ENCODE measurements at places on chromosomes 16 and 17.
A peak's percentile ranks its signal among the peaks of the same experiment; 100 is the strongest.

DNA sequence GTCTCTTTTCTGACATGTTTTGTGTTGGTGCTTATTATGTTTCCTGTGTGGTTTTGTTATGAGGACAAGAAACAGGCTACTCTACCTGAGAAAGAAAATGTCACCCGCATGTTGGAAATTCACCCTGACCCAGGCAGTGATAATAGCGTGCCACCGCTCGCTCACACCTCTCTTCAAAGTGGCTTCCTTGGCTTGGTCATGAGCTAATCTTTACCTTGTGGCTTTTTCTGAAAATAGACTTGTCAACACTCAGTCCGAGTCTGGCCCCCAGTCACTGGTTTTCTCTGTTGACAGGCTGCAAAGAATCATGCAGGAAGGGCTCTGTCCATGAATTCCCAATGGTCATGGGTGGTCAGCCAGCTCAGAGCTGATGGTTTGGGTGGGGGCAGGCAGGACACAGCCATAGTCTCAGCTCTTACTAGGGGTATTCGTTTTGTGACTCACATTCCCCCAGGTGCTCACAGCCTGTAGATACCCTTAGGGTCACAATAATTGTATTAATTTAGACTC is 121.3 kb upstream of the CACNG5 start:
- no peak for DNase-seq

- no peak for DNase-seq
Observed at GRCh38 chr16:17408296-17408695, 62.5 kb downstream of the XYLT1 start.

GRCh38 chr16:85129876-85130704 is 17.8 kb upstream of the CIBAR2 start:
- no peak for DNase-seq

DNA sequence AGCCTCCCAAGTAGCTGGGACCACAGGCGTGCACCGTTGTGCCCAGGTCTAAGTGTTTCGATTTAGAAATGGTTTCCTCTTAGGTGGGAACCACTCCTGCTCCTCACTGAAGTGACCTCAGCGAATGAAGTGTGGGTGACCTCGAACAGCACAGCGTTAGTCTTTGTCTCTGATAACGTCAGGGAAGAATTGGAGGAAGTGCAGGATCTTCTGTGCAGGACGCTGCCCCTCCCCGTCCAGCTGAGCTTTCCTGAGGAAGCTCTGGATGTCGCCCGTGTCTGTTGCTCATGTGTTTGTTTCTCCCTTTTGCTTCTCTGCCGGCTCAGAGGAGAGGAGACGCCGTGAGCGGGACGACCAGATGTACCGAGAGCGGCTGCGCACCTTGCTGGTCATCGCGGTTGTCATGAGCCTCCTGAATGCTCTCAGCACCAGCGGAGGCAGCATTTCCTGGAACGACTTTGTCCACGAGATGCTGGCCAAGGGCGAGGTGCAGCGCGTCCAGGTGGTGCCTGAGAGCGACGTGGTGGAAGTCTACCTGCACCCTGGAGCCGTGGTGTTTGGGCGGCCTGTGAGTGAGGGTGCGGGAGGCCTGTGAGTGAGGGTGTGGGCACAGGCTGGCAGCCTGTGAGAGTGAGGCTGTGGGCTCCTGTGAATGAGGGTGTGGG is 15.6 kb downstream of the SPG7 start:
- no peak for DNase-seq

DNA sequence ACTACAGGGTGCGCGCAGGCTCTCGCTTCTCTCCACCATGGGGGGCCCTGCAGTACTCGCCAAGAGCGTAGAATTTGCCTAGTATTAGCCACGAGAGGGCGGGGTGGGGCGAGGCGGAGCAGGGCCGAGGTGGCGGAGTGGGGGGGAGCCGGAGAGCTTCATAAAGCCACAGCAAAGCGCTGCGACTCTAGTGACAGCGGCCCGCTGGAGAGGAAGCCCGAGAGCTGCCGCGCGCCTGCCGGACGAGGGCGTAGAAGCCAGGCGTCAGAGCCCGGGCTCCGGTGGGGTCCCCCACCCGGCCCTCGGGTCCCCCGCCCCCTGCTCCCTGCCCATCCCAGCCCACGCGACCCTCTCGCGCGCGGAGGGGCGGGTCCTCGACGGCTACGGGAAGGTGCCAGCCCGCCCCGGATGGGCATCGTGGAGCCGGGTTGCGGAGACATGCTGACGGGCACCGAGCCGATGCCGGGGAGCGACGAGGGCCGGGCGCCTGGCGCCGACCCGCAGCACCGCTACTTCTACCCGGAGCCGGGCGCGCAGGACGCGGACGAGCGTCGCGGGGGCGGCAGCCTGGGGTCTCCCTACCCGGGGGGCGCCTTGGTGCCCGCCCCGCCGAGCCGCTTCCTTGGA is at the start of gene TBX21:
Gene TBX21, plus strand, starts transcription at position 190 of the 627 bp plus-strand sequence. Its CDS starts 219 bp downstream, at position 409.
- DNase-seq: no peak

- DNase-seq: no peak
Observed at GRCh38 chr16:76038097-76038496, 239.1 kb upstream of the CNTNAP4 start.

GRCh38 chr17:64180089-64181073 is 50.4 kb upstream of the ERN1 start:
- DNase-seq: no peak

GRCh38 chr17:64209983-64210382 is 53.1 kb downstream of the TEX2 start:
- no peak for DNase-seq

DNA sequence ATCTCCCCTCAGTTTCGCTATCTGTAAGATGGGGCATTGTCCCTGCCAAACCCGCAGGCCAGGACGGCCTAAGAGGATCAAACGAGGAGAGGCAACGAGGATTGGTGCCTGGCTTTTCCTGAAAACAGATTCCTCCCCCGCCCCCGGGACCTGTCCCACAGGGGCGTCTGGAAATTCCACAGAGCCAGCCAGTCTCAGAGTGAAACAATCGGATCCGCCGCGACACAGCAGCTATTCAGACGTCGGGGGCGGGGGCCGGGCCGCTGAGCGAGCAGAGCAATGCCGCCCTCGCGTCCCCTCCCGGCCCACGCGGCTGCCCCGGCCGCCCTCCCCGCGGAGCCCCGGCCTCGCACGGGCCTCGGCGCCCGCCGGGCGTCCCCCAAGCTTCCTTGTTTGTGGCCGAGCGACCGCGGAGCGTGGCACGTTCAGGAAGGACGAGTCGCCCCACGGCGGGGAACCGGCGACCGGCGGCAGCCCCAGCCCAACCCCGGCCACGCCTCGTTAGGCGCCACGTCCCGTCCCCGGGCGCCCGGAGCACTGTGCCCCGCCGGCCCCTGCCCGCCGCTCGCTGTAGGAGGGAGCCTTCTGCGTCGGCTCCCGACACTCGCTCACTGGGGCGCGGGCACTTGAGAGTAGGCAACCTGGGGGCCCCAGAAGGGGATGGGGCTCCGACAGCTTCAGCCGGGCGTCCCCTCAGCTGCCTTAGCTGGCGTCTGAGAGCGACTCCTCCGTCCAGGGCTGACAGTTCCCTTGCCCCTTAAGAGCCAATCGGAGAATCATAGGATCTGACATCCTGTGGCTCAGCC is 29.6 kb upstream of the PHOSPHO1 start:
- DNase-seq: no peak

DNA sequence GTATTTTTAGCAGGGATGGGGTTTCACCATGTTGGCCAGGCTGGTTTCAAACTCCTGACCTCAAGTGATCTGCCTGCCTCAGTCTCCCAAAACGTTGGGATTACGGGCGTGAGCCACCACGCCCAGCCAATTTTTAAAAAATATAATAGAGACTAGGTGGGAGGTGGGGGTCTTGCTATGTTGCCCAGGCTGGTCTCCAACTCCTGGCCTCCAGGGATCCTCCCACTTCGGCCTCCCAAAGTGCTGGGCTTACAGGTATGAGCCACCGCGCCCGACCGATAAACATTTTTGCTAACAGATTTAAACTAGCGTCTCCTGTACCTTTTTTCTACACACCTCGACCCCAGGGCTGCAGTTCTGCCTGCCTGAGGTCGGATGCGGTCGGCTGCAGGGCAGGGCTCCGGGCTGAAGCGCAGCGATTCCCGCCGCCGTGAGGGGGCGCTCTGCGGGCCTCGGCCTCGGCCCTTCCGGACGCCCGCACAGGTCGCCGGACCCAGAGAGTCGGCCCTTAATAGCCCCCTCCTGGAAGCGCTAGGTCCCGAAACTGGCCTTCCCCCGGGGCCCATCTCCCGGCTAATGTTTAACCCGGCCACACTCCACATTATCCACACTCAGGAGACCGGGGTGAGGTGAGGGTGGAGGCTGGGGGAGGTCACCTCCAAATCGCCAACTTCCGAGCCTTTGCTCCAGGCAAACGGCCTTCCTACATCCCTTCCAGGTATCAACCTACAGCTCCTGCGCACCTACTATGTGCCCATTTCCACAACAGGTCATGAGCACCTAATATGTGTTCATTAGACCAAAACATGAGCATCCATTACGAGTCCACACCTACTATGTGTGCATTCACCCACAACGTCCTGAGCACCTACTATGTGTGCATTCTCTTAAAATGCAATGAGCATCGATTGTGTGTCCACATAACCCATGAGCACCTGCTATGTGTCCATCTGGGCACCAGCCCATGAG is 2.0 kb upstream of the GLIS2 start:
- DNase-seq: no peak

- no peak for DNase-seq
Observed at GRCh38 chr17:58284613-58285421, 4.1 kb upstream of the MPO start.

- DNase-seq: peak; percentile 39
Observed at GRCh38 chr16:51152691-51153576, 1.9 kb upstream of the SALL1 start.

- DNase-seq: peak; percentile 91
Observed at GRCh38 chr17:74201250-74201649, 2.2 kb upstream of the RPL38 start.

DNA sequence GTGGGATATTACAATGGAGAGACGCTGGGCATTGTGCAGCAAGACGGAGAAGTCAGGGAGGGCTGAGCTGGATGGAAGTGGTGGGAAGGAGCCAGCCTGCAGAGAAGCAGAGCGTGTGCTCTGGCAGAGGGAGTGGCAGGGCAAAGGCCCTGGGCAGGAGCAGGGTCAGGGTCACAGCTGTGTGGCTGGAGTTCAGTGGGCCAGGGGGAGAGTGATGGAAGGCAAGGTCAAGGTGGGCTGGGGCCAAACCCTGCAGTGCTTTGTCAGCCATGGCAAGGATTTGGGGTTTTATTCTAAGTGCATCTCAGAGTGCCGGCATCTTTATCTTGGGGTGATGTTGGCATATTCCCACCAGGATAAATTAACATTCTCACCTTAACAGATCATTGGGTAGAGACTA is 31.9 kb upstream of the C16orf78 start:
- DNase-seq: no peak

DNA sequence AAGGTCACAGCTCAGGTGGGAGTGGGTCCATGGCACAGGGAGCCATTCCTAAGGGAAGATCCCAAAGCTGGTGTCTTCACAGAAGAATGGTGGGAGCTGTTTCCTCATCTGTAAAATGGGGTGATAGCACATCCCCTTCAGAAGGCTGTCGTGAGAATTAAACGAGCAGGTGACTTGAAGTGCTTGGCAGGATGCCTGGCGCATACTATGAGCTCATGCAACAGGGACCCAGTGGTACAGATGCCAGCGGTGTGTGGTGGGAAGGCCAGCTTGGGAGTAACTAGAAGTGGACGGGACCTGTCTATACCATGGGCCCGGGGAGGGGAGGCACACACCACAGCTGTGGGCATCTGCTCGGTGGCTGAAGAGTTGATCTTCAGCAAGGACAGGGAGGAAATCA is 189.3 kb upstream of the TNRC6C start:
- DNase-seq: no peak

DNA sequence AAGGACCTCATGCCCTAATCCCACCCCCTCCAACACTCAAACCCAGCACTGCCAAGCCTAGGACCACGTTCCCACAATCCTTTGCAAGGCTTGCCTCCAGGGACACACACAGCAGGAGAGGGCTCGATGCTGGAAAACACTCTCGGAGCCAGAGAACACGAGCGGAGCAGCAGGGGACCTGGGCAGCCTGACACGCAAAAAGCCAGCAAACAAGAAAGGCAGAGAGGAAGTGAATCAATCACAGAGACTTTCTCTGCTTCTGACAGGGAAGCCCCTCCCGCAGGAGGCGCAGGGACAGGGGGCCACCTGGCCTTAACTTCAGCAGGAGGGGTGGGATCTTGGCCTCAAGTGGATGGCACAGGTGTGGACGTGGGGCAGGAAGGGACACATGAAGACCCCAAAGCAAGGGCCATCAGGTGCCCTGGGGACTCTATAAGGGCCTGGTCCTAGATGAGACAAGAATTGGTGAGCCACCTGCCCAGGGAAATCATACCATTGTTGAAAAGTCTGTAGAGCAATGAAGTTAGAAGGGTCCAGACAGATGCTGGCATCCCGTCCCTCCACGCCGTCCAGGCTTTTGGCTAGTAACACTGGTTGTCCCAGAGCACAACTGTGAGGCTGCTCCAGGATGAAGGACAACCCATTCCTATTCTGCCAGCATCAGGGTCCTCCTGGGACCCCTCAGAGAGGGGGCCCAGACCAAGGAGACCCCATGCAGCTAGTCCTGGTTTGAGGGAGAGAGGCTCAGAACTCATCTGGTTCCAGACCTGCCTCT is 2.2 kb downstream of the SDK2 start:
- DNase-seq: no peak

DNA sequence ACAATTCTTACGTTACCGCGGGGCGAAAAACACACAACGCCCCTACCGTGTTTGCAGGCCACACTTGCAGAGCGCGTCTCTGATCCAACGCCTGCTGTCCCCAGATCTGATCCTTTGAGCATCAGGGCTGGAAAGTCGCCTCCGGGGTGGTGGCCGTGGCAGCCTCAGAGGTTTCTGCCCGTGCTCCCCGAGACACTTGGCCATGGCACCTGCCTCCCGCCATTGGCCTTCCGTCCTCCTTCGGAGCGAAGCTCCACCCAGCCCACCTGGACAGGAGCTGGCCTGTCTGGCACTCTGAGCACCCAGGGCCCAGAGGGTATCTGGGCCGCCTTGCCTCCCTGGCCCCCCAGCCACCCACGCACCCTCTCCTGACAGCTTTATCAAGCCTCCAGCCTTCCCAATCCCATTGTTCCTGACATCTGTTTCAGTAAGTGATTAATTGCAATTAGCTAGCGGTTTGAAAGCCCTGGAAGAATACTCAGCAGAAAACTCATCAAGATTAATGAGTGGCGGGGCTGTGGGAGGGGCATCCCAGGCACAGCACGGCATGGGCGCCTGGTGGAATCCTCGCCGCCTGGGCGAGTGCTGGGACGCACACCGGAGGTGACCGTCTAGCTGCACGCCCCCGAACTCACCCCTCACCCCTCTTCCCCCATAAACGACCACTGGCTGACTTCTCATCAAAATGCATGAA is 181.5 kb upstream of the GSE1 start:
- no peak for DNase-seq
